ENCODE measurements at places on chromosomes 2 and 18.

DNA sequence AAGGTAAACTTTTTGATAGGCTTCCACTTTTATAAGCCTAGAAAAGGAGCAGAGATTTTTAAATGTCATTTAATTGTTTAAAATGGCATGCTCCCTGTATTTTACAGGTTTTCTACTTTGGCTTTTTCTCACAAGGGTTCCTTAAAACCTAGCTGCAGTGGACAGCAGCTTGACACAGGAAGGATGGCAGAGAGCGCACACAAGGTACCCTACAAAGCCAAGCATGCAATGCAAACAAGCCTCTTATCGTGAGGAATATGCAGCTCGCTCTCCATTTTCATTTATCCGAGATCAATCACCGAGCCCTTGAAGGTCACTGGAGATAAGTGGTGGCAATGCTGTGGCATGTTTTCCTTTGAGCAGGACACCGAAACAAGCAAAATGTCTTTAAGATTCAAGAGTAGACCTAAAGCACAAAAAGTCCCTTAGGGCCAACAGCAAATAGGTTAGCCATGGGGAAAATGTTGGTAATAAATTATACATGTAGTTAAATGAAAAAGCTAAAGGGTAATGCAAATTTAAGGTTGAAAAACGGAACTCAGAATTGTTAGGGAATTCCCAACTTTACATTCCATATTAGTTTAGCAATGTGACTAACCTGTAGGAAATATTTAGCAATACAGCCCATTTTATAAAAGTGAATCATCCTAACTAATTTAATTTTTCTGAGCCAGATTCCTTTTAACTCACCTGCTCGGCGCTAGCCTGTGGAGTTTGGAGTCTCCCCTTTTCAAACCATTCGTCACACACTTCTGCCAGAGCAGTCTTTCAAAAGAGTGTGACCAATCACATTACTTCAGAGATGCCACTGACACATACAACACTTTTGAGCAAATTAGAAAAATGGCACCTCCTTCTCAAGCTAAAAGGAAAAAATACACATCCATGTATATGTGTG, 337.9 kb upstream of the PKDCC start:
- DNase-seq: no peak

- no peak for DNase-seq
These were observed 135.4 kb downstream of the PTRHD1 start for GRCh38 chr2:24657818-24658217.

- no peak for DNase-seq
These were observed 87.3 kb downstream of the TNFRSF11A start for GRCh38 chr18:62412231-62412979.

GRCh38 chr2:172908275-172908674, 167.4 kb upstream of the MAP3K20 start:
- no peak for DNase-seq

DNA sequence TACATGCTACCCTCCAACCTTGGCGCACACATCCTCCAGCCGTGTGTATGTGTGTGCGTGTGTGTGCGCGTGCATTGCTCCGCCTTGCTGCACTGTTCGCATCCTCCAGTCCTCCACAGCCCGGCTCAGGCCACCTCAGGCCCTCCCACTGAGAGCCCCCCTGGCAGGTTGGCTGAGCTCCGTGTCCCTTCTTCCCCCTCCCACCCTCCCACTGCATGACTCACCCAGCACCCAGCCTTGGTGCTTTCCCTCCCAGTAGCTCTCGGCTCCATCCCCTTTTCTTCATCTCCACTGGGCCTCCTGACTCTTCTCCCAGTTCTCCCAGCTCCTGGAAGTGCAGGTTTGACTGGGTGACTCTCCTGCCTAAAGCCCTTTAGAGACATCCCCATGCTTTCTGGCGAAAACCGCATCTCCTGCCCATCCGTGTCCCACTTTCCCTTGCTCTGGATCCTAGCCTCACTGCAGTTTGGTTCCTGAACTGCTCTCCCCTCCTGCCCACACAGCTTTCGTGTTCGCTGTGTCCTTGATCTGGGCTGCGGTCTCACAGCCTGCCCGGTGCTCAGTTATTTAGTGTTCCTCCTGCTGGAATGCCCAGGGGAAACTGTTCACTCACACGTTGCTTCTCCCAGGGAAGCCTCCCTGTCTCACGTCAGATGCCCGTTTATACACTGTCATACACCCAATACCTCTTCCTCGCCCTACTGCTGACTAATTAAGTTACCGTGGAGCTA, 4.9 kb downstream of the TMEM177 start:
- DNase-seq: no peak

GRCh38 chr18:39796393-39796792, 2158.6 kb upstream of the PIK3C3 start:
- DNase-seq: no peak

DNA sequence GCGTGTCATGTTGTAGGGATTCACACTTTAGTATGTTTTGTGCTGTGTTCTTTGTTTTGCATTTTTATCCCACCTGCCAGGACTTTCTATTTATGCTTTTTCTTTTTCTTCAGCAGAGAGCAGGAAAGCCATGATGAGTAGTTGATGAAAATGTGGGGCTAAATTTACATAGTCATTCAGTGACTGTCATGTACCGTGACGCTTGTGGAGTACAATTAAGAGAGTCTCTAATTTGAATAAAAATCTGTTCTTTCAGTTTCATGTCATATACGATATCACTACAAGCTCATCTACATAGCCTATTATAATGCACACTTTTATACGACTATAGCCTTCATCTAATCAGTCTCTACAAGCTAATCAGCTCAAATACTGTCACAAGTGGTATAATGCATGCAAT, 112.7 kb upstream of the SPATS2L start:
- DNase-seq: no peak

DNA sequence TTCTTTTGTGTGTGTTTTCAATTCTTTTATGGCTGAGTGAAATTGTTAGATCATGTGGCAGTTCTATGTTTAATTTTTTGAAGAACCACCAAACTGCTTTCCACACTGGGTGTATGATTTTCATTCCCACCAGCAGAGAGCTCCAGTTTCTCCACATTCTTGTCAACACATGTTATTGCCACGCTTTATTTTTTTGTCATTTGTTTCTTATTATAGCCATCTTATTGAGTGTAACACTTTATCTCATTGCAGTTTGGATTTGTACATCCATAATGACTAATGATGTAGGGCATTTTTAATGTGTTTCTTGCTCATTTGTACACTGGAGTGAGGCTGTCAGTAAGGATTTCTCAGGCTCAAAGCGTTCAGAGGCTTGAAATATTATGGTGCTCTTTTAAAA, 184.2 kb downstream of the PIEZO2 start:
- DNase-seq: peak; percentile 1

GRCh38 chr2:163397451-163397850, 338.4 kb downstream of the FIGN start:
- no peak for DNase-seq

GRCh38 chr2:240458900-240459391, 23.5 kb downstream of the GPC1 start:
- DNase-seq: no peak

DNA sequence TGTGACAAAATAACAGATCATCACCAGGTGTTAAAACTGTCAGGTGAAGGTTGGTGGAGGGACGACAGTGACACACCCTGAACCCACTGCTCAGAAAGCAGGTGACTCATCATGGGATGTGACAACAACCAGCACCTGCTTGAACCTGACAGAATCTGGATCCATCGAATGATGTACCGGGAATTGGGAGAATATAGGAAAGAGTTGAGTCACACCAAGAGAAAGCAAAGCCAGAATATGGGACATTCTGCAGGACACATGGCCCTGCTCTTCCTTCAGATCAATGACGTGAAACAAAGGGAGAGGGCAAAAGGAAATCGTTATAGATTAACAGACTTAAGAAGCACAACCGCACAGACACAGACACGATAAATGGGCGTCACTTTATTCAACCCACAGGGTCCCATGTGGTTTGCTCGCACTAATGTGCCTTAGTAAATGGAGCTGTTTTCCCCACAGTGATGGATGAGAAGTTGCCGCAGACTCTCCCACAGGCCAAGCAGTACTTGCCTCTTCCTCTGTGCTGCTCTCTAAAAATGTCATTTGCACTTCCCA, 100.1 kb downstream of the CRACDL start:
- DNase-seq: no peak

- no peak for DNase-seq
These were observed 434.9 kb downstream of the DSEL start for GRCh38 chr18:67081482-67082211.

DNA sequence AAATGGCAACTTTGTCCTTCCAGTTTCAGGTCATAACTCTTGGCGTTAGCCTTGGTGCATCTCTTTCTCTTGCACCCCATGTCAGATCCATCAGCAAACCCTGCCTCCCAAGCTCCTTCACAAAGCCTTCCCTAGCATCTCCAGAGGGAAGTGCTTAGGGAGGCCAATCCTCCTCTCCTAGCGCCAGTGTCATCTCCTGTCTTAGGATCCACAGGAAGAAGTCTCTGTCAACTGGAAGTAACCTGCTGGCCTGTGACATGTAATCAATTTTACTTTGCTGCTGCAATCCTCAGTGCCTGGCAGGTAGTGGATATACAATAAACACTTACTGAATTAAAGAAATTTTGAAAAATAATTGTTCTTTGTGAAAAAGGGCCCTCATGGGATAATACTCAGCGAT, 7.9 kb upstream of the DNPEP start:
- no peak for DNase-seq

DNA sequence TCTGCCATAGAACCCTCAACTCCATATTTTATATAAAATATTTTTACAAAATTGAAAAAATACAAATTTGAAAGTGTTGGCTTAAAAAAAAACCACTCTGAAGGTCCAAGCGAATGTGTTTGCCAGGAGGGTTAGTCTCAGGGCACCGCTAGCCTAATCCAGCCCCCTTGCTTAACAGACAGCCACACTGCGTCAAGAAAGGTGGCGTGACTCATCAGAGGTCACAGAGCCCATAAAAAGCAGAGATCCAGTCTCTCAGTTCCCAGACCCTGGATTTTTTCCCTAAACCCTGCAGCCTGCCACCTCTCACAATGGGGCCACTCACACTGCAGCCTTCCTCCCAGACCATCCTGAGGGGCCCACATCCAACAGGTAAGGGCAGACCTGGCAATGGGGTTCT, 3.9 kb upstream of the TNS1 start:
- DNase-seq: no peak

DNA sequence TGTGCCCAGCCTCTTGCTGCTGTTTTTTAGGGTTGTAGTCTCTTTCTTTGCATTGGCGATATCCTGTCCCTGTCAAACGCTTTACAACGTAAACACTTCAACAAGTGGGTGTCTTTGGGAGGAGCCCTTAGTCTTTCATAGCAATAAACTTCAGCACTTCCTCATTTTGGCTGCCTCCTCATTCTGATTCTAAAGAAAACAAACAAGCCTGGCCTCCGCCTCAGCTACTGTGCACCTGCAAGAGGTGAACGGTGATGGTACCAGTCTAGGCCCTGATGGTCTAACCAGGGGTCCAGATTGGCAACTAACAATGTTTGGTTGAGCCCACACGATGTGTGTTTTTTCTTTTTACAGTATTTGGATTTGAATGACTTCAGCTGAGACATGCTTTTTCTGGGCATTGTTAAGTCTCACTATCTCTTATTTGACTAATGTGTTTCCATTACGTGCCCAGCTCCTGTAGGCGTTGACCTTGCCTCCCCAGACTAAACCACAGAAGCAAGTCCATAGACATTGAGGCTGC, 53.2 kb upstream of the CUL3 start:
- DNase-seq: no peak

DNA sequence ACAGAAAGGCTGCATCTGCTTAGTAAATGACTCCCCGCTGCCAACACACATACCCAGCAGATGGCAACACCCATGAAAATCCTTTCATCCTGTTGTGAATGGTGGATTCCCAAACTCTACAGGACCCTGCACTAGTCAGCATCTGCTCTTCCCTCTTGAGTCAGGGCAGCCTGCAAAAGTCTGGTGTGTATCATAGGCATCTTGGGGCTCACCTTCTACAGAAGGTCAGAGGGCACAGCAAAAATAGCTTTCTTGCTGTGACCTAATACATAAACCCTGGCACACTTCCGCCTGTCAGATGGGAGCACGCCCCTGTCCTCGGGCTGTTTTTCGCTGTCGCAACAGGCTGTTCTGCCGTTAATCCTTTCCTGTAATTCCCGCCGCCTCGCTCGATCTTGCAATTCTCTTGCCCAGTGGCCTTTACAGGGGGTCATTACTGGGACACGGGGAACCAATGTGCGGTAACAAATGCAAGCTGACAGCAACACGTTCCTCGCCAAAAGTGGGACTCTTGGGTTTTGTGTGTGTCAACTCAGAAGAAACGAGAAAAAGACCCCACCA, 19.9 kb upstream of the SCYGR1 start:
- DNase-seq: no peak

- no peak for DNase-seq
These were observed 408.2 kb upstream of the HS6ST1 start for GRCh38 chr2:128726911-128727310.

GRCh38 chr2:228681426-228681825, 499.9 kb upstream of the SPHKAP start:
- no peak for DNase-seq

DNA sequence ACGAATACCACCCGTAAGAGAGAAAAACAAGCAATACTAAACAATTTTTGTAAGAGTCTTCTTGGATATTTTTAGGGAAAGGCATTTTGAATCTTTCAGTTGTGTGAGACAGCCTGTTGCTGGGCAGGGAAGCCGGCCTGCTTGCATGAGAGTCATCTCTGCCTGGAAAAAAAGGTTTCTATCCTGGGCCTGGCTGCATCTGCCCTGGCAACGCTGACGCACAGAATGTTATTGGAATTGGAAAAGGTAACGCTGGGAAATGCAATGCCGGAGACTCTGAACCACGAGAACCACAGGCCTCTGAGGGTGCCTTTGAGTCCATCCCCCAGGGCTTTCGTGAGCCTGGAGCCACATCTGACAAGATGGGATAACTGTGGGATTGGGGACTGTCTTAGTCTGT, 17.9 kb upstream of the NPAS2 start:
- no peak for DNase-seq

DNA sequence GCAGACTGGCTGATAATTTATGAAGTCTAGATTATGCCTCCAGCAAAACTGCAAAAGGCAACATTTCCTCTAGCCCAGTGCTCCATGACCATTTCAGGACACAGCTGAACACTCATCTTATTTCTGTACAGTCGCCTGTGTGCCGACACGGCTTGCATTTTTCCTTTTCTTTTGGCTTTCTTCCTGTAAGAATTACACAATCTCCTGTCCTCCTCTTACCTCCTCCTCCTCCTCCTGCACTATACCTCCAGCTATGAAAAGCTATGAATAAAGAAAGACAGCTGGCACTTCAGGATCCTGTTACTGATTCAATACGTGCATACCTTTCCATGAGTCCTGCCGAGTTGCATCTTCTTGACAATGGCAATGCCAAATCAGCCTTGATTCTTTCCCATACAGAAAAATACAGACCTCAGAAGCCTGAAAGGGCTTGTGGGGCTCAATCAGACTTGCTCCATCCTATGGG, 32.2 kb upstream of the TRIB2 start:
- no peak for DNase-seq

- no peak for DNase-seq
These were observed 329.3 kb downstream of the ETAA1 start for GRCh38 chr2:67726416-67726815.

Measured in smooth muscle cell of the brain vasculature (primary cell).